ENCODE measurements at places on chromosomes 3 and 15.
A peak's percentile ranks its signal among the peaks of the same experiment; 100 is the strongest.

GRCh38 chr15:25406846-25407245, 32.0 kb downstream of the UBE3A start:
- no peak for DNase-seq

GRCh38 chr3:137065381-137065780, 107.6 kb downstream of the IL20RB start:
- no peak for DNase-seq

- DNase-seq = no peak
Observed at GRCh38 chr3:185405664-185406063, 42.7 kb downstream of the MAP3K13 start.

GRCh38 chr3:194475138-194475932, 11.5 kb downstream of the ATP13A3 start:
- DNase-seq = no peak

DNA sequence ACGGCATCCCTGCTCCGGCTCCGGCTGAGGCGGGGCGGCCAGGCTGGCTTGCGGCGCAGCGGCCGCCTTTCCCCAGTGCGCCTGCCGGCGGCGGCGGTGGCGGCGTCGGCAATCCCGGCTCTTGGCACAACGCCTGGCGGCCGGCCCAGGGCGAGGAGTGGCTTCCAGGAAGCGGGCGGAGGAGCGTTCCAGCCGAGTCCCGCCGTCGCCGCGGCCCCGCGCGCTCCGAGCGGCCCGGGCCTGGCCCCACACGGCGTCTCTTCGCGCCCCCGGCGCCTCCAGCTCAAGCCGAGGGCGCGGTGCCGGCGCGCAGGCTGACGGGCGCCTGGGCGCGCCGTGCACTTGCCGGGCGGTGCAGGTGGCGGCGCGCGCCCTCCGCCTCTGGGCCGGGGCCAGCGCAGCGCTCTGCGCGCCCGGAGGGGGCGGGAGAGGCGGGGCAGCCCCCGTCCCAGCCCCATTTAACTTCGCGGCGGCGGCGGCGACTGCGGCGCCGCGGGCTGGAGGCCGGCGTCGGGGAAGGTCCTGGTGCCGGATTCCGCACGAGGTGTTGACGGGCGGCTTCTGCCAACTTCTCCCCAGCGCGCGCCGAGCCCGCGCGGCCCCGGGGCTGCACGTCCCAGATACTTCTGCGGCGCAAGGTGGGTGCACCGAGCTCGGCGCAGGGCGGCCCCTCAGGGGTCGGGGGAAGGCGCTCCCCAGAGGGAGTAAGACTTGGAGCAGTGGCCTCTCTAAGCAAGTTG, at the start of gene ADAMTSL3:
ADAMTSL3 (plus strand) TSS at position 485 of the 740 bp plus-strand sequence. CDS start 1,639 bp downstream, outside the sequence.
- peak; percentile 26 for DNase-seq

DNA sequence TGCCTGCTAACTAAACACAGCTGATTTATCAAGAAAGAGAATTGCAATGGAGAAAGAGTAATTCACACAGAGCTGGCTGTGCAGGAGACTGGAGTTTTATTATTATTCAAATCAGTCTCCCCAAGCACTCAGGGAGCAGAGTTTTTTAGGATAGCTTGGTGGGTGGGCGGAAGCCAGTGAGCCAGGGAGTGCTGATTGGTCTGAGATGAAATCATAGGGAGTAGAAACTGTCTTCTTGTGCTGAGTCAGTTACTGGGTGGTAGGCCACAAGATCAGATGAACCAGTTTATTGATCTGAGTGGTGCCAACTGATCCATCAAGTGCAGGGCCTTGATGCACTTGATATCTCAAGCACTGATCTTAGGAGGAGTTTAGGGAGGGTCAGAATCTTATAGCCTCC, 891.9 kb upstream of the CADM2 start:
- DNase-seq = no peak

DNA sequence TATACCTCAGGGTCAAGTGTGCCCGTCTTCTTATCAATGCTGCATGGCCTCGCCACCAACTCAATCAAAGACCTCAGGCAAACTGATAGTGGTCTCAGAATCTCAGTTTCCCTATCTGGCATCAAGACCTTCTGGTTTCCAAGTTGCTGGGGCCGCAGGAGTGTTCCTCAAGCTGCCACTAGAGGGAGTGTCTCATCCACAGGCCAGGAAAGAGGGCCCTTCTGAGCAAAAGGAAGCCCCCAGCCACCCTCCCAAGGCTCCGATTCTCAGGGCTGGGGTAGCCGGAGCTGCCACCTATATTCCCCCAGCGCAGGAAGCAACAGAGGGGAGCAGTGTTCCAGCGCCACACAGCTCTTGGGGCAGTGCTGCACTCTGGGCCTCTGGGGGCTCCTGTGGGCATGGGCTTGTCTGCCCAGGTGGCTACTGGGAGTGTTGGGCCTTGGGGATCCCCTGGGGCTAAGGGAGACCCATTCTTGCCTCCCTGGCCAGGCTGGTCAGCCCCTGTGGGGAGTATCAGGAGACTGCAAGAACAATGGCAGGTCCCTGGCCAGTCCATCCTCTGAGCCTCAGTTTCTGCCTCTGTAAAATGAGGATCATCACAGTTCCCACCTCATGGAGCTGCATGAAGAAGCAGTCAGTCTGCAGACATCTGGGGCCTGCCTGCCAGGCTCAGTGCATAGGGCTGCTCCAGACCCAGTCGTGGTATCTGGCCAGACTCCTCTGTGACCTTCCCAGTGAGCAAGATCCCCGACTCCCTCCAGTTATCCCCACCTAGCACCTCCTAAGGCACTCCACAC, 23.4 kb upstream of the SEC13 start:
- DNase-seq = peak; percentile 28

DNA sequence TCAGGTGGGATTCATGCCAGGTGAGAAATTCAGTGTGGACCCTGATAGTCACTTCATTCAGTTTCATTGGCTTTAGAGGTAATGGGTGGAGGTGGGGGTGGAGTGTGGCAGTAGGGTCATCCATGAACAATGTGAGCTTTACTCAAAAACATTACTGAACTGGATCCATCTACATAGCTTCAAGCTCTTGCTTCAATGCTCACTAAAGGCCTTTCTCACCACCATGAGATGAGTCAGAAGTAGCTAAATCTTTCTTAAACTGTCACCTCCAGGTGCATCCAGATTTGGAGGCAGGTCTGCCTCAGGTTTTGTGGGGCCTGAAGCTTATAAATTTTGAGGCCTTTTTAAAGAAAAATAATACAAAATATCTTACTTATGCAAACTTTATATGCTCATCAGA, 363.6 kb downstream of the CHST2 start:
- no peak for DNase-seq

DNA sequence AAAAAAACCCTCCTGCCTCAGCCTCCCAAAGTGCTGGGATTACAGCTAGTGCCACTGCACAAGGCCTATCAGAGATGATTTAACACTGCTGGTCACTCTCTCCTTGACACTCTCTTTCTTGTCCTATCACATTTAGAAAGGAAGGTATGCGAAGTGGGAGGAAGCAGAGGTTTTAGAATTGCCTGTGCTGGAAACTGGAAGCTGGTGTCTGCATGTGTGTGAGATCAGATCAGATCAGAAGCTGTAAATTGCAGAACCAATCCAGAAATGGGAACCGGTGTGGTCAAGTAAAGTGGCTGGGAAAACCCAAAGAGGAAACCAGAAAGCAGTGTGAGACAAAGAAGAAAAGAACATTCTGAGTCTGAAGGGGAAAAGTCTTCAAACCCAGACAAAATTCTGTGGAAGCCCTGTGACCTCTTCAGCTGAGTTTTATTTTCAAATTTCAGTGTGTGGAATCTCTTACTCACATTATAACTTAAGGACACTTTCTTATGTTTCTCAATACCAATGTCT, 2.8 kb downstream of the EFHB start:
- no peak for DNase-seq

- peak; percentile 51 for DNase-seq
Observed at GRCh38 chr3:46705022-46705530, 3.9 kb downstream of the TMIE start.

GRCh38 chr15:68154923-68155559, 50.1 kb downstream of the CALML4 start:
- peak; percentile 63 for DNase-seq

DNA sequence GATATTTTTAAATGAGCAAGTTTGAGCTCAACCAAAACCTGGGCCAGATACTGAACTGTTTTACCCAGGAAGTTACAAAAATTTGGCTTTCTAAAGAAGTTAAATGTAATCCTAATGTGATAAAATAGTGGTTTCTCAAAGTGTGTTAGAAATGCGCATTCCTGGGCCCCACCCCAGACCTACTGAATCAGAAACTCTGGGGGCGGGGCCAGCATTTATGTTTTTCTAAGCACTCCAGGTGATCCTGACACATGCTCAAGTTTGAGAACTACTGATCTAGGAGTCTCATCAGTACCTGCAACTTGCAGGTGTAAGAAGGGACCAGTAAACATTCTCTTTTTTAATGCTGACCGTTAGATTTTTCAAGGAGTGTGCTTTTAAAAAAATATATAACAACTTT, 190.6 kb downstream of the VPS13C start:
- no peak for DNase-seq

GRCh38 chr3:122671553-122671952, 9.1 kb upstream of the PARP14 start:
- no peak for DNase-seq

- DNase-seq = no peak
Observed at GRCh38 chr3:37899711-37900306, 38.1 kb downstream of the CTDSPL start.

GRCh38 chr3:14153663-14154062, 24.7 kb downstream of the XPC start:
- no peak for DNase-seq

DNA sequence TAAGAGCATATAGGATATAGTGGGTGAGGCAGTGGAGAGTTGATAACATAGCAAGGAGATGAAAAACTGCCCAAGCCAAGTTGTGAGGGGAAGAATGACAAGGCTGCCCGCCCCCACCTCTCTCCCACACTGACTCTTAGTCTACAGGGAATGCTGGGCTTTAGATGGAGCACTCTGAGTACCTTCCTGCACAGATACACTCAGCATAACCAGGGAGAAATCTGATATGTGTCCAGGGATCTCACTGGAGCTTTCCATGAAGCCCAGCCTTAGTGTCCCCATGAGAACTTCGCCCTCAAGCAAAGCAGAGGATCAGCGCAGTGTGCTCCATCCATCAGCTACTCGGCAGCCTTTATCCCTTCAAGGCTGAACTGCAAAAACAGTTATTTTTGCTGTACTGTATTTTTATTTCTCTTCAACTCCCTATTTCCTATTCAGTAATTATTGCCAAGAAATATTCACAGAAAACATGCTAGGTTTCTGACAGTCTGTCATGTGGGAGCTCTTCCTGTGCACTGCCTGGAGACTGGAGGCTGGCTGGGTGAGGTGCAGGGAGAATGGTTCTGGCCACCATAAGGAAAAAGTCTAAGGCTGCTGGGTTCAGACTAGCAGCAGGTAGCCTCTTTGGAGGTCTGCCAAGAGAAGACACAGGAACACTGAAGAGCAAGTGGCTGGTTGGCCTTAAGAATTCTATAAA, 475.2 kb upstream of the PPP2R3A start:
- no peak for DNase-seq
